ENCODE measurements at places on chromosomes 6 and 20.

- no peak for DNase-seq
Observed at GRCh38 chr20:20022498-20022897, 5.3 kb downstream of the NAA20 start.

DNA sequence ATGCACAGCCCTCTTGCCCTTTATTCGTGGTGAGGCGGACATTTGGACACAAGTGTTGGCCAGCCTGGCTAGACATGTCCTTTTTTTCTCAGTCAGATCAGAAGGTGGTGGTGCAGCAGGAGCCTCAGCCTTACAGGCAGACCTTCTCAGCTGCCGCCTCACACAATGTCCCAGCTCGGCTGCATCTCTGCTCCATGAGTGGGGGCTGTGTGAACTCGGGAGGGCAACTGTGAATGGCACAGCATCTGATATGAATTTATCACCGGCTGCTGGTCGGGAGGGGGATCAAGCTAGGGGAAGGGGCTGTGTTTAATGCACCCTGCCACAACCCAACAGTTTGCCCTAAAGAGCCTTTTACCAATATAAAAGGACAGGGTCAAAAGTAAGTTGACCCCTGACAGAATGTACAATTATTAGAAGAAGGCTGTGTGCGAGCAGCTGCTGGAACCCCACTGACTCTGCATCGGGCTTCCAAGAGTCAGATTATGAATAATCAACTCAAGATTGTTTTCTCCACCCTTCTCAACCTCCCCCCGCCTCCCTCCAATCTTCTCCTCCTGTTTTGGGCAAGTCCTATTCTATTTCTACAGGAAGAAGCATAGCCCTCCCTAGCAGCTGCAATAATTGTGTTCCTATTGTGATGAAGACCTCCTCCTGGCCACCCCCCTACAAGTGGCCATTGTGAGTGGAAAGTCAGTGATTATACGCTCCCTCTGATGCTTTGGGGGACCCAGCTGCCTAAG lies 245.2 kb downstream of the PKHD1 start:
- DNase-seq: no peak

DNA sequence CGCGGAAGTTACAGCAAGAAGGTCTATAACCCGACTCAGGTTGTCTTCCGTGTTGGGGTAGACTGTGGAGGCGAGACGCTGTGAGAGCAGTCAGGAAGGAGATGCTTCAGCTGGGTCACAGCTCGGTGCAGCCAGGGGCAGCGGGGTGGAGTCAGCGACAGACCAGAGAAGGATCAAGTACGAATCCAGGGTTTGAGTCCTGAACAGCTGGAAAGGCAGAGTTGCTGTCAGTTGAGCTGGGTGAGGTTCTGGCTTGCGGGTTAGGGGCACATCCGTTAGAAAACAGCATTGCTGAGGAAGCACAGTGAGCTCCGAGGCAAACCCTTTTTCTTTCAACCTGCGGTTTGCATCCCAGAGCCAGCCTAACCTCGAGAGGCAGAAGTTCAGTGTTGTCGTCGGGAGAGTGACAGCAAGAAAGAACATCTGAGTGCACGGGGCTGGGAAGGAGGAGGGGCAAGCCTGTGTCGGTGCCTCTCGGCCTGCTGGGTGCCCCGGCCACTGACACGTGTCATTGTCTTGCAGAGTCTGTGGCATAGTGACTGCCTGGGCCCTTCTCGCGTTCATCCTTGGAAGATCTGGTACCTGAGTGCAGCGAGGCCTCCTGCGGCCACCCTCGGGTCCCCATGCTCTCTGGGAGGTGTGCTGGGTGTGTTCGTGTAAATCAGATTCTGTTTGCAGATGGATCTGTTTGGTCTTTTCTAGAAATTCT lies 20.0 kb downstream of the PNLDC1 start:
- no peak for DNase-seq

DNA sequence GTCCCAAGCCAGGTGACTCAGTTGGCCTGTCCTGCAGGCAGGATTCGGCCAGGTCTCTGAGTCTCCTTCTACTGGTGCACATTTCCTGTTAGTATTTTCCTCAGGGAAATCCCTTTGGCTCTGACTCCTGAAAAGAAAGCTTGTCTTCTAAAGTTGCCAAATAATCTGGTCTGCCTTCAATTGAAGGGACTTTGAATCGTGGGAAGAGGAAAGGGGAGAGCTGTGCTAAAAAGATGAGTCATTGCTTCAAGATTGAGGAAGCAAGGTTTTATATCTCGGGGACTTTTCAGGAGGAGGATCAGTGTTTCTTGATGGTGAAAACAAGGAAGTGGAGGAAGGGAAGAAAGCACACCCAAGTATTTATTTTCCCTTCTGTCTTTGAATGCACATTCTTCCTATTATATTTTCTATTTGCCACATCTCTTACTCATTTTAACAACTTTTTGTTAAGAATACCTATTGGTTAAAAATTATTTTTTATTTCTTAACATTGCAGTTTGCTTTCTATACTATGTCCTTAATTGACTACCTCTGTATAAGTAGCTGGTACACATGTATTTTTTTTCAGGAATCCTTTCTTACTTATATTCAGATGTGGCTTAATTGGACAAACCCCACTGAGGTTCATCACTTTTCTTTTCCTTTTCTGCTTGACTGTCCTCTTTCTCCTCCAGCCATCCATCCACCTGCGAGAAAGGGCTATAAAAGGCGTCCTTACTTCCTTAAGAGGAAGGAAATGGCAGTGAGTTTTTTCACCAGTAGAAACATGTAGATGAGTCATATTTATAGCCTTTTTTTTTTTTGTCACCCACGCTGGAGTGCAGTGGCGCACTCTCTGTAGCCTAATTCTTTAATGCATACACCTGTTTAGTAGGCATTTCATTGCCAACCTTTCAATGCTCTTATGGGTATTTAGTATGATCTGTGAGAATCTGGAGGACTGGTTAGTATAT lies 15.0 kb upstream of the IFNGR1 start:
- DNase-seq: no peak

DNA sequence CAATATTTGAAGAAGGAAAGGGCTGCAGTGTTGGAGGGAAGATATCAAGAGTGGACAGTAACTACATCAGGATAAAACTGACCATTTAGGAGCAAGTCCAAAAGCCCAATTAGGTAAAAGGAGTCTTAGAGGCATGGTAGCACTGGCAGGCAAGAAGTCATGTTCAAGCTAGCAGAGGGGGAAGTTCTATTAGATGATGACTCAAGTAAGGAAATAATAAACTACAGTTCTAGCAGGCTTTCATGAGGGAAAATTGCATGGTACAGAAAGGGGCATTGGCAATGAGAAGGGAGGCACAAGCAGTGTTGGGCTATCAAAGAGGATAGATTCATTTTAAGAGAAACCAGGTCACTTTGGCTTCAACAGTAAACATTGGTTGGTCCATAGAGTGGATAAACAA lies 156.1 kb upstream of the PTPRK start:
- DNase-seq: no peak

- no peak for DNase-seq
Observed at GRCh38 chr20:22512911-22513489, 71.4 kb downstream of the FOXA2 start.

DNA sequence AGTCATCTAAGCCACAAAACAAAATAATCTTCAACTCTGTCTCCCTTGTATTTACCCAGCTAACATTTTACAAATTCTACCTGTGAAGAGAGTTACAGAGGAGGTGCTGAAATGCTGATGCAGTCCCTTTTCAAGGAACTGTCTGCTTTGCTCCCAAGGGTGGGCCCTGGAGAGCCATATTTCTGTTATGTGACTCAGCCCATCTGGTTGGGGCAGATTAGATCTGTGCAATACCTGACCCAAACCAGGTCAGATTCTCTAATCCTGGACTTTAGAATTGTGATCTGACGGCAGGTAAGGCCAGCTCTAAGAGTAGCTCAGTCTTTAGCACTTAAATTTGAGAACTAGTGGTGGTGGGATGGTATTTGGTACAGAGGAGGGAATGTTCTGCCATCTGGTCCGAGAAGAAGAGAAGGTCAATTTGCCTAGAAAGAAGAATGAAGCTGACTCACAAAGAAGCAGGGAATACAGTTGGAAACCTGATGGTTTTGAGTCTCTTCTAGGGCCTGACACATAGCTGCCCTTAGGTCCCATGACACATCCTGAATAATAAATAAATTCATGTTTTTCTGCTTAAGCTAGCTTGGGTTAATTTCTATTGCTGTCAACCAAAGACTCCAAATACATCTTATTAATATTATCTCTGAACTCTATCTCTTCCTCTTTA lies 8.1 kb downstream of the ZNF311 start:
- no peak for DNase-seq

GRCh38 chr20:49282584-49283171 lies 4.8 kb upstream of the ZNFX1 start:
- no peak for DNase-seq

DNA sequence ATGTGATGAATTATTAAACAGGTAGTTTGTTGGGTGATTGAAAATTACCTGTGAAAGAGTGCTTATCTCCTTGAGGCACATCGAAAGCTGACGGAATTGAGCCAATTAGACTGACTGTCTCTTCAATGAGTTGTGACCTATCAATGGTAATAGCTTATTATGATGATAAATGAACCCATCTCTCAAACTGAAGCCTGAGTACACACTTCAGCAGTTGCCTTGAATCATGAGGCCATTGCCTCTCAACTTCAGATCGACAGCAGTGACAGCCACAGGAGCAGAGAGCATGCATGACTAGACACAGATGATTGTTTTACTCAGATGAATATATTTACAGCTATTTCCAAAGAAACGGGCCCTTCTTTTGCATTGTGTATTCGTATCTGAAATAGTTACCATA lies 323.9 kb downstream of the LAMA2 start:
- no peak for DNase-seq

- no peak for DNase-seq
Observed at GRCh38 chr6:81556551-81556950, 195.9 kb downstream of the TENT5A start.

DNA sequence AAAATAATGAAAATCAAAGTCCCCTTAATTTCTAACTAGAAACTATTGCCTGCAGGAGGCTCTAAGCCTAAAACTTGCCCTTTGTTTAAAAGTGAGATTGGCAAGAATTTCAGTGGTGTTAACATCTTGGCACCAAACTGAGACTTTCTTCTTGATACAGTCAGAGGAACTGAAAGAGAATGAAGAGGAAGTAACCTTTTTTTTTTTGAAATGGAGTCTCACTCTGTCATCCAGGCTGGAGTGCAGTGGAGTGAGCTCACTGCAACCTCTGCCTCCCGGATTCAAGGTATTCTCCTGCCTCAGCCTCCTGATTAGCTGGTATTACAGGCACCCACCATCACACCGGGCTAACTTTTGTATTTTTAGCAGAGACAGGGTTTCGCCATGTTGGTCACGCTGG lies 3.6 kb downstream of the DOP1A start:
- no peak for DNase-seq

DNA sequence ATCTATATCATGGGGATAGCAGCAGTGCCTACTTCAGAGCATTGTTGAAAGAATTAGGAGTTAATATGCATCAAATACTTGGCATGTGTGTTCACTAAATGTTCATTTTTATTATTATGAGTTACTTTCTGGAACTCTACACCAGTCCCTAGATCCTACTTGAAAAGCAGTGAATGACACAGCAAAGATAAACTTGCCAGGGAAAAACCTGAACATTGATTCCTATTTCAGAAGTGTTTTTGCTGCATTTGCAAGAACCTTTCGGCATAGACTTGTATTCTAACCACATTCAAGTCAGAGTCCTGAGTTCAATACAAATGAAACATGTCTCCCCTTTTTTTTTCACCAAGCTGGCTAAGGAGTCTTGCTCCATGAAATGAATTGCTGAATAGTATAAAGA lies 187.4 kb upstream of the TAB2 start:
- no peak for DNase-seq

- no peak for DNase-seq
Observed at GRCh38 chr20:46691196-46691595, 2.0 kb upstream of the TP53RK start.

GRCh38 chr6:144585217-144585814 lies 300.2 kb downstream of the UTRN start:
- DNase-seq: no peak

DNA sequence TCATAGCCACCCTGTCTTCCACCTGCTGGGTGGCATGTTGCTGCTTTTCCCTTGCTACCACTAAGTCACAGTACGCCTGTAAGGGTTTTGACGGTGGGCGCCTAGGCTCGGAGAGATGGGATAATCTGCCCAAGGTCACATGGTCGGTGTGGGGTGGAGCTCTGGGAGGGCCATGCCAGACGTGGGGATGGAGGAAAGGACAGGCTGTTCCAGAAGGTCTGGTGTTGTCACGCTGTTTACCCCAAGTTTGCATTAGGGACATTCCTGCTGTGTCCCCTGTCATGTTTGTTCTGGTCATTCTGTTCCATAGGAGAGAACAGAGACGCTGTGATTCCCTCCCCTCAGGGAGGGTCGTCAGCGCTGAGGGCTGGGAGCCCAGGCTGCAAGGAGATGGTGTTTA lies 16.1 kb downstream of the IP6K3 start:
- DNase-seq: no peak

- DNase-seq: no peak
Observed at GRCh38 chr6:108564178-108564577, 3.5 kb downstream of the FOXO3 start.

- DNase-seq: no peak
Observed at GRCh38 chr6:89716532-89716931, 78.0 kb upstream of the LYRM2 start.

- no peak for DNase-seq
Observed at GRCh38 chr6:163308629-163309440, 105.7 kb upstream of the QKI start.

DNA sequence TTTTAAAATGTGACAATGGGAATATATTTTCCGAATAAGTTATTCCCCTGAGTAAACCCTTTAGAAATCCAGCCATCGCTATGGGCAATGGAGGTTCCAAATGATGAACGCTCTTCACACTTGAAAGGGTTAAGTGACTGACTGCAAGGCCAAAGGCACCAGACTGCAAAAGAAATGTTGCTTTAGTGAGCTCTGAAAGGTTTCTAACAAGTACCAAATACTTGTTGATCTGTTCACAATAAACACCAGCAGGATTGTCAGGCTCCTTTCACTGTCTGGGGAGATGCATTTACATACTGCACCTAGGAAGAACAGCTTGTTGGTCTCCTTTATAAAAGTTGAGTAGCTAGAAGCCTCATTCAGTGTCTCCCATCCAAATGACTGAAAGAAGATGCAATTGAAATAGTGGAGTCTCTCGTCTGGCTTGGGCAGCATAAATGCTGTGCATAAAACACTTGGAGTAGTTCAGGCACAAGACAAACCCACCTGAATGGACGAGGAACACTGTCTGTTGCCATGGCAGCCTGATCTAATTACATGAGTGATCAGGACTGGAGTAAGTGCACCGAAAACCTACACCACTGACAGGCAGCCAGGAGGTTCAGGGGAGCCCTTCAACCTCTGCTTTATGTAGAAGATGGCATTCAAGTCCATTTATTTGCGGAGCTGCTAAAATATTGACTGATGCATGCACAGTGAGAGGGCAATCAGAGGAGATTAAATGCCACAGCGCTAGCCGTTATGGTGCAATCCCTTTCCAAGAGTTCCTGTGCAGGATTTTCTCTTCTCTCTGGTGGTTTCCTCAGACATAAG lies 2.9 kb downstream of the ATXN1 start:
- no peak for DNase-seq
